RWPE1 (cell line): ENCODE measurements at places on chromosomes 1 and 21.

GRCh38 chr1:164380893-164381292 lies 178.1 kb upstream of the PBX1 start:
- no peak for DNase-seq

GRCh38 chr21:36135391-36136102 lies 668 bp downstream of the CBR3 start:
- DNase-seq: peak; percentile 70

GRCh38 chr1:8631163-8631562 lies 186.3 kb downstream of the RERE start:
- no peak for DNase-seq

DNA sequence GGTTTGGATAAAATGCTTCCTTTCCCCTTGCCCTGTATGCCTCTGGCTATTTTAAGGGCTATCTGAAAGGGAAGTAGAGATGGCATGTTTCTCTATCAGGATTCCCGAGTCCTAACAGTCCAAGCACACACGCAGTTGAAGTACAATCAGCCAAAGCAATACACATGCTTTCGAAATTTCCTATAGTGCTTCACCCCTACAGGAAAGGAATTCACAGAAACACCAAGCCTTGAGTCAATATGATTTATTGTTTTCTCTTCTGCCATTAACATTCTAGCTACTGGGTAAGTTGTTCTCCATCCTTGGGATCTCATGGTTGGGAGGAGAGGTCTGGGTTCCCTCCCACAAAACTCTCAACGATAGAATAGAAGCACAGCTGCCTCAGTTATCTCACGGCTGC lies 8.7 kb downstream of the ITLN1 start:
- no peak for DNase-seq

DNA sequence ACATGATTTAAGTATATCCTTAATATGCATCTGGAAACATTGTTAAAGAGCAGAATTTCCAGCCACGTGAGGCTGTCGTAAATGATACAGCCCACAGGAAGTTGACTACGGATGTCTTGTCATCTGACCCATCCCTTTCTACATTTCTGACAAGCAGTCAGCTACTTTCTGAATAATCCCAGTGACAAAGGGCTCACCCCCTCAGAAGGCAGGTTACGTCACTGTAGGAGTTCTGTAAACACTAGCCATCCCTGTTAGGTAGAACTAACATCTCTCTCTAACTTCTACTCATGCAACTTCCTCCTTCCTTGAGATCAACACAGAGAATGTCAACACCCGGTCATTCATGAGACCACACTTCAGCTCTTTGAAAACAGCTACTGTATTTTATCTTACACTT lies 259.2 kb downstream of the GREM2 start:
- DNase-seq: no peak

DNA sequence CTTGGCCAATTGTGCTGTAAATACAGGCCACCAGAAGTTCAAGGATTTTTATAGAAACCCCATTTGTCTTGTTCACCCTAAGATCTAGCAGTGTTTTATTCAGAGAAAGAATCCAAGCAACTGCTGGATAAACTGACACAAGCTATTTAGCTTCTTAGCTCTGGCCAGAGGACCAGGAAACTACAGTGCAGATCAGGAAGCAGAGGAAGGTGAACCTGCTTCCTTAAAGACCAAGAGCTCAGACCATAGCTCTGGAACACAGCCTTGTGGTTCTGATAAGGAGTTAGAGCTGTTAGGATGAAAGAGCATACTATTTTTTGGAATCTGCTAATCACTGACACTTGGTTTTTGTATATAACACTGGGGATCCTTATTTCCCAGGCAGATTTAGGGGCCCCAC lies 5.2 kb upstream of the CCDC17 start:
- no peak for DNase-seq

GRCh38 chr21:44549525-44550211 lies 1.6 kb downstream of the KRTAP10-2 start:
- no peak for DNase-seq
